ENCODE measurements at places on chromosomes 11 and 22. TPM values are rescaled to one million over a fixed set of nuclear protein-coding genes. Genes with fewer than 3 reads are reported as not detected.

DNA sequence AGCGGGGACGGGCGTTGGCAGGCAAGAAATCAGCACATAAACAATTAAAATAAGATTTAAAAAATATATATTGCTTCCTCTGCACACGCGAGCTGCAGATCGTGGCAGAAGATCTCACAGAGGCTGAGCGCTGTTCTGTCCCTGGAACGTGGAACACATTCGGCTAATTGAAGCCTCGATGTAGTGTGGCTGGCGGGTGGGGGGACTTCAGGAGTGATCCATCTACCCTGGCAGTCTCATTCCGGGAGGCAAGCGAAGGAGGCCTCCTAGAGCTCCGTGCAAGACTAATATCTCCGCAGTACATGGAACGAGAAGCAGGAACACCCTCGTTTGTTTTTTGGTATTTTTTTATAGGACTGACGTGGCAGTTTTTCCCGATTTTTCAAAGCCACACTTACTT, 402.4 kb downstream of the MN1 start:
- no peak for DNase-seq

DNA sequence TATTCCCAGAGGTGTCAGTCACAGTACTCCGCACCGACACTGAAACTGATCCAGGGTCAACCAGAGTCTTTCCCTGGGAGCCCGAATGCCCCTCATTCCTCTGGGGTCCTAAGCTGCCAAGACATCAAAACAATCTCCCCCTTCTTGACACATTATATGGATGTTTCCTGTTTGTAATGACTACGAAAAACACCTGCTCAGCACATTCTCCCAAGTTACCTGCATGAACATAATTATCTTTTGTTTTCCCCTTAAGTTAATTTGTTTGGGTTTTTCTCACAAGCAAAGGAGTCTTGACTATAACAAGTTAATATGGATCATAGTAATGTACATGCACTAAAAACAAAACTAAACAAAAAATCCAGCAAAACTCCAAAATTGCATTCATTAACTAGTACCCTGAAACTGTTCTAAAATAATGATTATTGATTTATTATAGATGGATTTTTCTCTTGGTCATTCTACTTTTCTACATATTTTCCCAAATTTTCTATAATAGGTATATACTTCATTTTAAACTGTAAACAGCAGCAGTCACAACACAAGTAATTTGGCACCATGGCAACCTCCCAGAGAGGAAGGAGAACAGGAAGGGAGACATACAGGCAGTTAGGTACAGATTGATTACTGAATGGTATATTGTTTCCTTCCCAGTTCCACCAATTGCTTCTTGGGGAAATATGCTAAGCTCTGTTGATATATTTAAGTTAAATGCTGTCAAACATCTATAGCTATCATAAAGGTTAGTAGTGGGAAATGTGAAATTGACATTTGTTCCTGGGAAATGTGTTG, 631.5 kb downstream of the METTL15 start:
- no peak for DNase-seq

DNA sequence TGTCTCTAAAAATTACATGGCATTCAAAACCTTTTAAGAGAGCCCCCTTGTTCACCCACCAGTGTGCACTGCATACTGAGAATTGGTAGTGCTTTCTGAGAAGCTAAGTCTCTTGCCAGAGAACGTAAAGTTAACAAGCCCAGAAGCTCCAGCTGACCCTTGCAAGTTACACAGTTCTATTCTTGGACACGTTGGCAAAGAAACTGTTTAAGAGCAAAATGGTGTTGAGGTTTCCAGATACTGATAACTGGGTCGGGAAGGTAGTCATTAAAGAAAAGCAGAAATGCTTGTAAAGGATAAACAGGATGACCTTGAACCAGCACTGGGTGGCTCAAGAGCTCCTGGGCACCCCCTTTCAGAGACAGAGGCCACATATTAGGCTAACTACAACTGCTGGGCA, 284.8 kb downstream of the CADM1 start:
- DNase-seq = no peak

GRCh38 chr11:74325649-74326645, 14.5 kb upstream of the P4HA3 start:
- peak; percentile 93 for DNase-seq

DNA sequence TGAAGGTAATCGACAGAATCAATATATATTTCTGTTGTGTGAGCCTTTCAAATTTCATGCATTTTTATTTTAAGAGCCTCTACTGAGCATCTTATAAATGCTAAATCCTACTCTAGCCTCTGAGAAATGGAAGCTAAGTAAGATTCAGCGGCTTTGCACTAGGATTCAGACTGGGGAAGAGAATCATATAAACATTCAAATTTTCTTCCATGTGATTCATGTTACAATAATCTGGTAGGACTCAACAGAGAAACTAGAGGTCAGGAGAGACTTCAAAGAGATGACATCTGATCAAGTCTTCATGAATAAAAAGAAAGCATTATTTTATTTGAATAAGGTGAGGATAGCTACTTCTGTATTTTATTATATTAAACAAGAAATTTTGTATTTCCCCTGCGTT, 538.9 kb downstream of the DLG2 start:
- no peak for DNase-seq

- DNase-seq = no peak
Measured at GRCh38 chr11:10208131-10208575, 85.9 kb downstream of the SBF2 start.

- DNase-seq = no peak
Measured at GRCh38 chr11:28400331-28401100, 292.3 kb downstream of the METTL15 start.

GRCh38 chr11:64340671-64341335, 799 bp downstream of the CCDC88B start:
- DNase-seq = no peak

- no peak for DNase-seq
Measured at GRCh38 chr11:125146232-125146631, 18.3 kb upstream of the PKNOX2 start.

GRCh38 chr11:13073119-13073981, 64.2 kb downstream of the RASSF10 start:
- peak; percentile 72 for DNase-seq

- DNase-seq = no peak
Measured at GRCh38 chr11:127451861-127452260, 451.3 kb upstream of the KIRREL3 start.

- no peak for DNase-seq
Measured at GRCh38 chr11:68938816-68939582, 35.3 kb downstream of the IGHMBP2 start.

DNA sequence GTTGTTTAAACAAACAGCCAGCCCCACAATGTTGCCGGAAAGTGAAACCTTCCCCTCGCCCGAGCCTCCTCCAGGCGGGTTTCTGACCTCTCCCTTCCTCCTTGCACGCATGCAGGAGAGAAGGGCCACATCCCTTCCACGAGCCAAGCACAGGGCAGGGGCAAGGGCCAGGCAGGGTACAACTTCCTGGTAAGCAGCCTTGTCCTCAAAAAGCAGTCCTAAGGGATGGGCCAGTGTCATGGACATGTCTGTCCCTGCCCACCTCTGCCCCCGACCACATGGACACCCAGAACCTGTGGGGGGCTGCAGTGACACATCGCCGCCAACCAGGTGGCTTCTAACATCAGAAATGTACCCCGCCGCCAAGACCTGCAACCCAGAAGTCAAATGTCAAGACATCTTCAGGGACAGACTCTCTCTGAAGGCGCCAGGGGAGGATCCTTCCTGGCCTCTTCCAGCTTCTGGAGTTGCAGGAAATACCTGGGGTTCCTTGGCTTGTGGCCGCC, 145.3 kb downstream of the CRYBB2 start:
- DNase-seq = no peak

DNA sequence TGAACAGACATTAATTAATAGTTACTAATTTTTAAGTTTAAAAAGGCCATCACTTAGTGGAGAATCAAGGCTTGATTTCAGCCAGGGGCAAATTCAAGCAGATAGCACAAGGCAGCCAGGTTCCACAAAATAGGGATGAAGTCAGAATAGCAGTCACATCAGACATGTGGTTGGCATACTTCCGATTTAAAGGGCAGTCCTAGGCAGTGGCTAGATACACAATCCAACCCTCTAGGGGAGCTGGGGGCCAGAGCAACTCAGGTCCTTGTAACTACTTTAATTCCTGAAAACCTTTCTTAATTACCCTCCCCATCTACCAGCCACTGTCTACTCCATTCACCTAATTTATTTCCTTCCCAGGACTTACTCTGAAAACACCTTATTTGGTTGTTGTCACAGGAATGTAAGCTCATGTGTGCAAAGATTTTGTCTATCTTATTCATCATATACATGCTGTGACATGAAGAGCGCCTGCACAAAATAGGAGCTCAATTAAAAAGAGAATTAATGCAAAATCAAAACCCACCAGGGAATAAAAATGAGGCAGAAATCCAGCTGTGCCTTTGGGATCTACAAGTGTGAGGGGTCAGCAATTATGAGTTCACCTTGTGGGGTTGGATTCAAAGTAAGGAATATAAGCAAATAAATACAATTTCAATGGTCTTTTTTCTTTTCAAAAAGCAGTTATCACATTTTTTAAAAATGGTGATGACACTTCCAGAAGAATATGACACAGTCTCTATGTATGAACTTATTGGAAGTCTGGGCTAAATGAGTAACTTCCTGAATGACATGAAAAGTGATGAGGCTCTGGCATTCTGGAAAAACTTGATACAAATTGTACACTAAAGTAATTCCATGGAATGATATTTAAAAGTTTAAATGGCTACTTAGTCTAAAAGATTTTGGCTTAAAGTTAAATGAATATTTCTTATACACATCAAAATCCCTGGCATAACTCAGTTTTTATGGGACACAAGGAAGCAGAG, 53.8 kb downstream of the COPB1 start:
- no peak for DNase-seq

- peak; percentile 45 for DNase-seq
Measured at GRCh38 chr22:45868571-45869339, 108.2 kb downstream of the WNT7B start.

GRCh38 chr11:126755526-126755925, 245.0 kb downstream of the KIRREL3 start:
- DNase-seq = no peak

GRCh38 chr22:32164075-32164860, 5.2 kb upstream of the C22orf42 start:
- peak; percentile 90 for DNase-seq

- no peak for DNase-seq
Measured at GRCh38 chr11:104995001-104995408, 26.6 kb upstream of the CASP4 start.

DNA sequence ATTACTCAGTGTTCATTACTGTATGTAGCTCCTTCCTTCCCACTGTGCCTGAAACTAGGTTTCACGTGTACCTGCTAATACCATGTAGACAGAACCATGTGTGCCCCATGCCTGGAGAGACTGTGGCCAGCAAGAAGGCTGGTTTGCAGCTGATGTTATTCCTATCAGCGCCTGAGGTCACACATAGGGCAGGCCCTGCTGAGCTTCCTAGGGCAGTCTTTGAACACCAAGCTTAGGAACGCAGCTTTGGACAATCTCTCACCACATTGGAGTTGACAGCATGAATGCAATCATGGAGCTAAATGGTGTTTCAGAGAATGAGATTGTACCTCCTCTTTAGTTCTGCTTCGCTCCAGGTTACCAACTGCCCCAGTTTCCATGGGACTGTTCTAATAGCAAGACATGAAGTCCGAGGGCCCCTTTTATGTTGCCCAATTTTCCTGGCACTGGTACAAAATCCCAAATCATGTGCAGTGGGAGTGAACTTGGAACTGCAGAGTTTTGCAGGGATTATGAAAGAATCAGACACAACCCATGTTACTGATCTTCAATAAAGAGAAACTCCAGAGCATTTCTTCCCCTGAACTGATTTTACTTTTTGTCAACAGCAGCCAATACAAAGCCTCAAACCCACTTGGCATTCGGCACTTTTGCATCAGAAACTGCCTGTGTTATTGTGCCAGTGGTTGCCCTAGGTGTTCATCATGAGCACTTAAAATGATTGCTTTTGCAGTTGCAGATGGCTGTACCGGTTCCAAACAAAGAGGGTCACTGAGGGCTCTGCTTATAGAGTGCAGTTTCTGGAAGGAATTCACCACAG, 154.2 kb upstream of the TTC12 start:
- no peak for DNase-seq

- DNase-seq = no peak
Measured at GRCh38 chr22:45323695-45324094, 14.0 kb downstream of the FAM118A start.

DNA sequence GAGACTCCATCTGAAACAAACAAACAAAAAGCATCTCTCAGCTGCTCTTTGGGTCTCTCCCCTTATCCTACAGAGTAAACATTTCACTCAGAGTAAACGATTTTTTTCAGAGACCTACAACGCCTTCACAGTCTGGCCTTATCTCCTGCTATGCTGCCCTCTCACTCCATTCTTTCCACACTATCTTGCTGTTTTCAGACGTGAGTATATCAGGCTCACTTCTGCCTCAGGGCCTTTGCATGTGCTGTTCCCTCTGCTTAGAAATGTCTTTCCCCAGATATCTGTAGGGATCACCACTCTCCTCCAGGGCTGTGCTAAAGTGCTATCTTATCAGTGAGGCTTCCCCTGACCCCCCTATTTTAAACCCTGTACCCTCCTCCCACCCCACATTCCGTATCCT, 6.5 kb downstream of the RIBC2 start:
- no peak for DNase-seq

- DNase-seq = no peak
Measured at GRCh38 chr22:20550851-20551744, 43.7 kb downstream of the MED15 start.

DNA sequence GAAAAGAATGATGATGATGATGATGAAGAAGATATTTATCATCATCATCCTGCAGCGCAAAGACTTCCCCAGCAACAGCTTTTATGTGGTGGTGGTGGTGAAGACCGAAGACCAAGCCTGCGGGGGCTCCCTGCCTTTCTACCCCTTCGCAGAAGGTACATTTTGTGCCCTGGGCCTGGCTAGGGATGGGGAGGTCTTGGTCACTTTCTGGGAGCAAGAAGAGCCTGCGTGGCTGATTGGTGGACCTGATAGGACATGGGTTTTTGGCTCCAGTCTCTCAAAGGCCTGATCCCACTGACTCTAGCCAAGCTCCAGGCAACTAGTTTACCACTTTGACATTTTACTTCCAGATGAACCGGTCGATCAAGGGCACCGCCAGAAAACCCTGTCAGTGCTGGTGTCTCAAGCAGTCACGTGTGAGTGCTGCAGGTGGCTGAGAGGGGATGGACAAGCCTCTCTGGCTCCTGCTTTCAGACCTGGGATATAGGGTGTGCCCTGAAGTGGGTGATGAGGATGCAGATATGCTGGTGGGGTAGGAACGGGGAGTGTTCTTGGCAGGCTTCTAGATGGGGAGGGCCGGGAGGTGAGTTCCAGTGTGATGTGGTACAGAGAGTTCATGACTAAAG, 5.3 kb downstream of the SIDT2 start:
- no peak for DNase-seq

The HEPACAM gene
- total RNA-seq = 1.2 TPM

The SEPTIN5 gene
- total RNA-seq = 11.8 TPM

The CYP2D6 gene
- total RNA-seq = not detected

The TRIM49B gene
- not detected for total RNA-seq

The CARNS1 gene
- 0.83 TPM for total RNA-seq

The LAYN gene
- 47.1 TPM for total RNA-seq

The RANGAP1 gene
- total RNA-seq = 75.8 TPM

The MEI1 gene
- 0.46 TPM for total RNA-seq

The WNT11 gene
- total RNA-seq = 3.7 TPM

The CAPN5 gene
- total RNA-seq = 4.9 TPM

The DERL3 gene
- total RNA-seq = not detected

All from esophagus muscularis mucosa (tissue), 4 donors.